ENCODE measurements at places on chromosomes 4 and X.

- DNase-seq, result no peak
Observed at GRCh38 chr4:25697516-25697915, 41.9 kb downstream of the SLC34A2 start.

DNA sequence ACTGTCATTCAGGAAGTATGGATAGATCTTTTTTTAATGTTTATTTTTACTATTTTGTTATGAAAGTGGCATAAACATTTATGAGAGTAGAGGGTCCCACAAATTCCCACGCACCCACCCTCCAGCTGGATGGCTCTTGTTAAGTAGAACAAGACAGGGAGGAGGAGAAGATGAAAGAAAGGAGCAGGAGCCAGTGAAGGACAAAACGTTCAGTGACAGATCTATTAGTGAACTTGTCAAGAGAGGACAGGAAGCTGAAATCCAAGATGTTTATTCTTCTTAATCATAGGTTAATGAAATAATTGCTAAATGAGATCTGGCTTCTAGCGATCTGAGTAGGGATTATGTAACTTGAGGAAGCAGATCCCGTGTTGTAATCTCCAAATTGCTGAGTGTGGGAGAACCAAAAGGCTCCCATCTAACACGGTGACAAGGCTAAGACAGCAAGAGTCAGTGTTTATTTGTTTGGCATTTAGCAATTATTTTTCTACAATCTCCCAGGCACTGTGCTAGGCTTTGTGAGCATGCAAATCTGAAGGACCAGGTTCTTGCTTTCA is 162.5 kb downstream of the SHROOM3 start:
- DNase-seq, result no peak

DNA sequence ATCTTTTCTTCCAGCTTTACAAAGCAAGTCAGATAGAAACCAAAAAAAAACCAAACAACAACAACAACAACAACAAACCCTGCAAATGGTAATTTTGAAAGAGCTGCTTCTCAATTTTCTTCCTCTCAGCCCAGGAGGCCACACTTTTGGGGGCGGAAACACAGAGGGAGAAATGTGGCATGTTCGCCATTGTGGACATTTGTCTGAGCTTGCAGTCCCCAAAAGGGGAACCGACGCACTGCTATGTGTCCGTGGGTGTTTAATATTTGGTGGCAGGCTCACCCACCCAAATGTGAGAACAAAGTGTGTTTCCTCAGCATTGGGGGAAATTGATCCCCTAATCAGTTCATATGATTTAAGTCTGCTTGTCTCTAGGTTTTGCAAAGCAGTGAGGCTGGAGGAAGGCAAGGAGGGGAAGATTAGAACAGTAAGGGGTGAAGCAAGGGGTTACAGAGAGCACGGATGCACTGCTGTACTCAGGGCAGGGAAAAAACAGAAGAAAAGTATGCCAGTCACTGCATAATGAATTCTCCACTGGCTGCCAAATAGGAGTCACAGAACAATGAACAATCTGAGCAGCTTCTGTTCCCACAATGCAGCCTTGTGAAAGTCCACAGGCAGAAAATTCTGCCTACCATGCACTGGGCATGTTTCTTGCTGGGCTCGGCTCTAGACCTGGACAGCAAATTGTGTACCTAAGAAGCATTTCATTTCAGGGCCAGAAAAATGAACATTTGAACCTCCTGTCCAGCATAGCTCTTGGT is 74.7 kb upstream of the GPM6B start:
- DNase-seq, result no peak

GRCh38 chr4:132332932-132333723 is 816.0 kb upstream of the PCDH10 start:
- DNase-seq, result no peak

- DNase-seq, result no peak
Observed at GRCh38 chr4:132557660-132558059, 591.4 kb upstream of the PCDH10 start.

GRCh38 chrX:38816155-38816554 is 14.9 kb downstream of the MID1IP1 start:
- no peak for DNase-seq

GRCh38 chrX:39491548-39492297 is 606.0 kb downstream of the BCOR start:
- DNase-seq, result no peak

GRCh38 chrX:50671661-50672060 is 142.3 kb downstream of the SHROOM4 start:
- no peak for DNase-seq

- no peak for DNase-seq
Observed at GRCh38 chr4:190014771-190015537, 12.1 kb downstream of the FRG2 start.

DNA sequence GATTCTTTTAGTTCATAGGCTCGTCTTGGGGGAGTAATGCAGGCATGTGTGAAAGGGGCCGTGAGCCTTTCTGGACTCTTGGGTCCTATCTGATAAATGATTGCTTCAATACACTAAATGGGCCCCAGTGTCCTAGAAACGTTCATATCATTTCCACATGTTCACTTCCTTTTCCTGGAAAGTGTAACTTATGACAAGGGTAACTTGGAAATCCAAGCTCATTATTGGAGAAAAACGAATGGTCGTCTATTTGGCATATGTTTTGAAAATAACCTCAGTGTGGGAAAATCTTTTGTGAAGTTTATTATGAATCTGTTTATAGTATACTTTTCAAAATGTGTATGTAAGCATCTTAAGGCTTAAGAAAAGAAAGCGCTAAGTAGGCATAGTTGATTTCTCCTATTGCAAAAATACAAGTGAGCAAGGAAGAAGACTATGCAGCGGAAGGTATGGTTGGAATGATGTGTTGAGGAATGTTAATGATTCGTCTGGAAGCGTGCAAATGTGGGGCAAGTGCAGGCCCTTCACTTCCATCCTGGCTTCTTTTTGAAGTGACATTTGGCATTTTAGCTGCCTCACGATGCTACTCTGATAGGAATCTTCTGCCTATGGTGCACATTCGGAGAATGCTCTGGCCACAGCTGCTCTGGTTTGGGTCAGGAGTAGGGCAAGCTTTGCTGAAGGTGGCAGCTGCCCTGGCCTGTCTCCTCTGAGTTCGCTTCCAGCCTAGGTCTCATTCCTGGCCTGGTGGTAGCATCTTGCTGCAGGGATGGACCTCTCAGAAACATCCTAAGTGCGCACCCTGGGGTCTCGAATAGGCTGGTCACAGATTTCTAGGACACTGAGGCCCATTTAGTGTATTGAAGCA is 49.5 kb upstream of the STOX2 start:
- DNase-seq, result no peak

DNA sequence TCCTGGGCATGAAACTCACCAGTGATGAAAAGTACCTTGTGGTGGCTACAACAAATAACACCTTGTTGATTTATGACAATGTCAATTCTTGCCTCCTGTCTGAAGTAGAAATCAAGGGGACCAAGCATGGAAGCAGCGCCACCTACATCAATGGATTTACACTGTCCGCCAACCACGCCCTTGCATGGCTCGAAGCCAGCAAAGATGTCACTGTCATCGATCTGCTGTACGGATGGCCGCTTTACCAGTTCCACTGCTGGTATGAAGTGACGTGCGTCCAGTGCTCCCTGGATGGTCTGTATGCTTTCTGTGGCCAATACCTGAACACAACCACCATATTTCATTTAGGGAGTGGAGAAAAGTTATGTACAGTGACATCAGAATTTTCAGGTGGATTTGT is 200.5 kb downstream of the NWD2 start:
- no peak for DNase-seq

- no peak for DNase-seq
Observed at GRCh38 chrX:3521396-3521795, 174.9 kb upstream of the MXRA5 start.

- DNase-seq, result no peak
Observed at GRCh38 chr4:40276546-40276945, 58.6 kb upstream of the CHRNA9 start.

Measured in NCI-H1092 (cell line).